Thymus (tissue), 14 donors: ENCODE measurements at places on chromosomes 2 and 18. TPM values are rescaled to one million over a fixed set of nuclear protein-coding genes. Genes with fewer than 3 reads are reported as not detected.
A peak's percentile ranks its signal among the peaks of the same experiment; 100 is the strongest.

DNA sequence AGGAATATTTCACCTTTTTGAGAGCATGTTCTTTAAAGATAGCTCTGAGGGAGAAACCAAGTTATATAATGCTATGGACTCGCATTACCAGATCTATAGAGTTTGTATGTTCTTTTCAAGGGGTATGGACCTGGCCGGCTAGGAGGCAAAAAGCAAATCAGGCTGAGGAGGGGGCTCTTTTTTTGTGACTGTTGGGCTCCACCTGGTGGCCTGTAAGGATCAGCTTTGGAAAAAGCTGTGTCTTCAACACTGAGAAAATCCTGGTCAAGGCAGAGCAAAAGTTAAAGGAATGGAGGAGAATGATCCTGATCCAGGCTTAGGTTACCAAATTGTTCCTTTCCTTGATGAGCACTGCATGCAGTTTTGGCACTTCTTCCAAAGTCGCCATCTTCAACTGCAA, 180.5 kb downstream of the DIS3L2 start:
- DNase-seq: no peak

GRCh38 chr2:11201969-11202368, 46.7 kb downstream of the SLC66A3 start:
- DNase-seq: no peak

GRCh38 chr18:11154368-11154989, 5.1 kb upstream of the PIEZO2 start:
- peak; percentile 71 for DNase-seq

GRCh38 chr2:8219096-8219495, 462.8 kb upstream of the ID2 start:
- DNase-seq: no peak

DNA sequence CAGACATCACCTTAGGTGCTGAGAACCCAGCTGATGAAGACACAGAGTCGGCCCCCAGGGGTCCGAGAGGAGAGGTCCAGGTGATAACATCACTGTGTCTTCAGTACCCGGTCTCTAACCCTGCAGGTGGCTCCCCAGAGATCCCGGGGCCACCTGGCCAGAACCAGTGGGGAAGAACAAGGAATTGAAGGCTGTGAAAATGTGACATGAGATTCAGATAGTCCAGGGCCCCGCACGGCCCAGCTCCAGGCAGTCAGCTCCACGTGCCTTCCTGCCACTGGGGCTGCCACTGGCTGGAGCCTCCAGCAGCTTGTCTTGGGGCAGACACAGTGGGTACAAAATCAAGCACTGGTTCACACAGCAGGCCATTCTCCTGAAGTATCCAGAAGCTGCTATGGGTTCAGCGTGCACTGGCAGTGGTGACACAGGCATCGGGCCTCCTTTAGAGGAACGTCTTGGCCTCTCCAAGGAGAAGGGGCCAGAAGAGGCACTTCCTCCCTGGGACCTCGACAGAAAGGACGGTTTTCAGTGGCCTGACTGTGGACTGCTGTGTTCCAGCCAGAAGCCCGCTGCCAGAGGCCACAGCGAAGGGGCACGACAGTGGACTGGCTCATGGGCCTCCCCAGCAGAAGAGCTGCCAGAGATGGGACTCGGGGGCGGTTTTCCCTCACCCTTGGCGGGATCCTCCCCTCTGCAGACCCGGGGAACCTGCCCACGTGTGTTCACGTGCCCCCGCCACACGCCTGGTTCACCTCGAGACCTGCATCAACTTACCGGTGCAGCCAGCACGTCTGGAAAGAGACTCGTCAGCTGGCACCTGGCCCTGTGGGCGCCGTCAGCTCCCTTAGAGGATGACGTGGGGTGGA, 150.4 kb downstream of the HDAC4 start:
- DNase-seq: no peak

DNA sequence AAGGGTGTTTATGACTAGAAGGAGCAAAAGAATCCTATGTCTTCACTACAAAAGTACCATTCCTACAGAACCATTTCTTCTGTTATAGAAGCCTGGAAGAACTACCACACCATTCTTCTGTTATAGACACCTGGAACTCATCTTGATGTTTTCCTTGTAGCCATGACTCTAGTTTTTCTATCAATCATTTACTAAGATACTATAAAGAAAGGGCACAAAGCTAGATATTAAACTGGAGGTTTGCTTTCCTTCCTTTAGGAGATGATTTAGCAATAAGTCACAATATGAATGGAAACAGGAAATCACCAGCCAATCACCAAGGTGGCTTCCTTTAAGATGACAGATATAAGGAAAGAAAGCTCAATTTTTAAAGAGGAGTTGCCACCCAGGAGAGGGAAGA, 100.3 kb upstream of the NEUROD1 start:
- no peak for DNase-seq

DNA sequence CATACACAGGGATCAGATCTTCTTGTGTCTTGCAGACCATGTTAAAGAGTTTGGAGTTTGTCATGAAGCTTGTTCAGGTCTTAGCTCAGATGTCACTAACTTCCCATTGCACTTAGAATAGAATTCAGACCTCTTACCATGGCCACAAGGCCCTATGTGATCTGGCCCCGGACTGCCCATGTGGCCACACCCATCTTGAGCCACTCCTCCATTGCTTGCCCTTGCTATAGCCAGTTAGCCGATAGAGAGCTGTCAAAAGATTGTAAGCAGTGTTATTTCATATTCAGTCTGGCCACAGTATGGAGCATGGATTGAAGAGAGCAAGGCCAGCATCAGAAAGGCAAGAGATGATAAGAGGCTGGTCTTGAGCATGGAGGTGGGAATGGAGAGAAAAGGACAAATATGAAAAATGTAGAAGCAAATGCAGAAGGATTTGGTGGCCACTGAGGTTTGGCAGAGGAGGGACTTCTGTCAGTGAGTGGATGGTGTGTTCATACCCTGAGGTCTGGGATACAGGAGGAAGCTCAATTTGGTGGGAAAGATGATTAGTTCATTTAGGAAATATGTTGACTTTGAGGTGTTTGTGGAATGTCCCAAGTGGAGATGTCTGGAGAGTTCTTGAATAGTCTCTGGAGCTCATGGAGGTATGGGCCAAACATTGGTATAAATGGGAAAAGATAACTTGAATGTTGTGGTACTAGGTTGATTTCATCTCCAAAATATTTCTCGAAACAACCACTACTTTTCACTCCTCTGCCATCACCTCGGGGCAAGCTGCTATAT, 10.6 kb downstream of the DGUOK start:
- DNase-seq: no peak

DNA sequence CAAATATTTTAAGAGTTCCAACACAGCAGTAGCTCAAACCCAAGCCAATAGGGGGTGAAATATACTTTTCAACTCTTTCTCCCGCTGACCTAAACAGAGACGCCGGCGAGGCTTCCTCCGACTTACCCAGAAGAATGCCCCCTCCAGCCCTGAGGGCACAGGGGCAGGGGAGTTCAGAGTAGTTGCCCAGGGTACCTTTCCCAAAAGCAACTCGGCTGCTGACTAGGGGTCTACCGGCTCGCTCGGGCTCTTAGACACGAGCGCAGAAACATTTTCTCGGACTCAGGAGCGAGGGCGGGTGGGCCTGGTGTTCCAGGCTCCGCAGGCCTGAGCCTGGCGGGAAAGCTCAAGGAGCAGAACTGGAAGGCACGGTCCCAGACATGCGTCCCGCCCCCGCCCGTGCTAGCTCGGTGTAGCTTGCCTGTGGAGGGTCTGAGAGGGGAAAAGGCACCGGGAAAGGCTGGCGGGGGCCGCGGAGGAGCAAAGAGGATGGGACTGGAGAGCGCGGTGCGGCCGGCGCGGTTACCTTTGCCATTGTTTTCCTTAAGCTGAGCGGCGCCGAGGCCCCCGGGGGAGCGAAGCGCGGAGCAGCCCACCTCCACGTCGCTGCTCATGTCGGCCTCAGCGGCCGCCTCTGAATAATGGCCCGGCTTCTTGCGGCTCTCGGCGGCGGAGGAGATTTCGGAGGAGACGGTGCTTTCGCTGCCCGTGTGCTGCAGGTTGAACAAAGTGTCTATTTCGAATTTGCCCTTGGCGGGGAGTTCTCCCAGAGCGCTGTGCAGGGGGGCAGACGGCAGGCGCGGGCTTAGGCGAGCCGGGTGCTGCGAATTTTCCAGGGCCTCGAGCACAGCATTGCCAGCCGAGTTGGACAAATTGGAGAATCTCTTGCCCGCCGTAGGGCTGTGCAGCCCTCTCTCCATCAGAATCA, 674 bp downstream of the EVX2 start:
- DNase-seq: no peak

GRCh38 chr2:2901384-2902345, 476.0 kb downstream of the EIPR1 start:
- no peak for DNase-seq

GRCh38 chr2:68936427-68936826, 16.3 kb downstream of the GKN2 start:
- DNase-seq: no peak

DNA sequence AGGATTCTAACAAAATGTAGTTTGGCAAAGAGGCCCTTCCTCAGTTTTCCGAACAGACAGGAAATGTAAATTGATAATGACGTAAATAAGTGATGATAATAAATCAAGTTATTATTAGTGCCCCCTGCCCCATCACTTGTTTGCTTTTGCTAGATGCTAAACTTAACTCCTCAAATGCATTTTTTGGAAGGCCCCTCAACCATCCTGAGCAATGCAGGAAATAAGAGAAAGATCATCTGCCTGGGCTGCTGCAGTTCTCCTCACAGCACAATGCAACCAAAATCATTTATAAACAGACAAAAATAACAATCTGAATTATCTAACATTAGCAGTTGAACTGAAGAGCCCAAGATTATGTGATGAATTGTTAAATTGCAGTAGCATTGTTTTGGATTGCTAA, 62.6 kb upstream of the PSMD14 start:
- no peak for DNase-seq

DNA sequence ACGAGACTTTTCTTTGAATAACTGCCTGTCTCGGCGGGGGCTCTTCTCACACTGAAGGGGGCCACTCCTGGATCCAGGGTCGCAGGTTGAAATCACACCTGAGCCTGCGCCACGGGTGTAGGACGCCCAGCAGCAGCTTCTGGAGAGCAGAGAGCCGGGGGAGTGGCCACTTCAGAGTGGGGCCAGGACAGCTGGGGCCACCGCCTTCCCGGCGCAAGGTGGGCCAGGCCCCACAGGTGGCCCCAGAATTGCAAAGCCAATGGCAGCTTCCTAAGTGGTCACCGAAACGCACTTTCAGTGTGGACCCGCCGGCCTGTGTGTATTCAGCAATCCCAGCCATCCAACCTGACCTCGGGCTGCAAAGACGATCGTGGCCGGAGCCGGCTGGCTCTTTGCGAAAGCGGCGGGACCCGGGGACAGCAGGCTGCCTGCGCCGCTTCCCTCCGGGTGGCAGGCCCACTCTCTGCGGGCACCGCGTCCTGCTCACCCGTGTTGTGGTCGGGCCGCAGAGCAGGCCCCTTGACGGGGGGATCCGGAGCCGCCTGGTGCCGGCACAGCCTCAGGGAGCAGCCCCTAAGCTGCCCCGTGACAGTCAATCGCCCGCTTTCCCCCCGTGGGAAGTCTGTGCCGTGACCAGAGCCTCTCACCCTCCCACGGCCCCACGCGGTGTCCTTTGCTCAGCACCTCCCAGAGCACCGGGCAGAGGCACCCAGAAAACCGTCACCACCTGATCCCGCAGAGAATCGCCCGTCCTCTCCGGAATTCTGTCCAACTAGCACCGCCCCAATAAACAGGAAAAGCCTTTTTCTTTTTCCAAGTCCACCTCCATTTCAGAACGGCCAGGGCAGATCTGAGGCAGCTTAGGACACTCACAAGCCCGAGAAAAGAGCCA, 144.7 kb downstream of the ZNF516 start:
- no peak for DNase-seq

- no peak for DNase-seq
Measured at GRCh38 chr2:193806088-193806774, 1611.5 kb upstream of the TMEFF2 start.

DNA sequence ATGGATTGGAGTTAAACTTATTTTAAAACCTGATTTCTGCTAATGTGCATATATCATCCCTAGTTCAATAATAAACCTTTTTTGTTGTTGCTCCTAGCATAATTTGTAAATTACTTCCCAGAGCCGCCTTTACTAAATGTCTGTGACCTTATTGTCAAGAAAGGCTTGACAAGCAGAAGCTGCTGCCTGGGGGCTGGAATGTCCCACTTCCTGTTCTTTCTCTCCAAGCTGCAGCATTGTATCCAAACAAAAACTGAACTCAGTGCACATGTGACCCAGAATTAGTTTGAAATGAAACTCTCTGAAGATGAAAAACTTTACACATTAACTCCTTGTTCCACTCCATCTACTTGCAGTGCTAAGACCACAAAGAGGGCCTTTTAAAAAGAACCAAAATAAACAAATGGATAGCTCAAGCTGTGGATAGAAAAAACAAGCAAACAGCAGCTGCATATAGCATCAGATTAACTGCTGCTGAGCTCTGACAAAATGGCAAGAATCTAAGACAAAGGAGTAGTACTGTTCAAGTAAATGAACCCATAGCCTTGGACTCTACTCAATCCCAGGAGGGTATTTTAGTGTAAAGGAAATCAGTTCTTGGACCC, 99.8 kb upstream of the NEUROD1 start:
- DNase-seq: no peak

DNA sequence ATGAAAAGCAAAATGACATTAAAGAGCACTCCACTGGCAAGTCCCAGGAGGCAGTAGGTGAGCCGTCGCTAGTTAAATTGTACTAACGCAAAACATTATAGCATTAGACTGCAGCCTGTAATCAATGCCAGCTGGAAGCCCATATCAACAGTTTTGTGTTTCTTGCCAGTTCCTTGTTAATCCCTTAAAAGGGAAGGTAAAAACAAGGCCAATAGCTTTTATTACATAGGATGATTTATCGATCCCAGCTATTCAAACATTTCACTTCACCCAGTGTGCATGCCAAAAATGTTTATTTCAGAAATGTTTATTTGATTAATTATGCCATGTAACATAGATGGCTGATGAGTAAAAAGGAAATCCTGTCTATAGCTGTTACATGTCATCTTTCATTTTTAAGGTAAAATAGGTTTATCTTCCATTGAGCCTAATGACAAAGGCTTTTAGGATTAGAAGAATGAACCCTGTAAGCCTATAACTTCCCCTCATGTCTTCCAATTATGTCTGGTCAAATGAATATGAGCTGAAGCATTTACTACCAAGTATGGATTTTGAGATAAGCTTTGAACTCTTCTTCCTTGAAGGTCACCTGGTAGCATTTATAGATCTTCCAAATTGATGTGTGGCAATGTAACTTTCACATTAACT, 591.2 kb downstream of the RNF144A start:
- no peak for DNase-seq

GRCh38 chr2:172434821-172435605, 7.6 kb downstream of the ITGA6 start:
- no peak for DNase-seq

Gene CD8A
- total RNA-seq: 181 TPM

Gene UGT1A3
- not detected for total RNA-seq

Gene ATP5MC3
- 209 TPM for total RNA-seq

Gene RAB3GAP1
- 29.8 TPM for total RNA-seq

Gene WDR54
- 35.6 TPM for total RNA-seq

Gene C2orf74
- 29.8 TPM for total RNA-seq

Gene ZNF385B
- 0.14 TPM for total RNA-seq

Gene RIT2
- total RNA-seq: not detected

Gene IGFBP2
- total RNA-seq: 189 TPM

Gene MEP1B
- total RNA-seq: 0.19 TPM

Gene SLC19A3
- total RNA-seq: 0.57 TPM

Gene CCDC150
- 8.6 TPM for total RNA-seq

Gene AAK1
- total RNA-seq: 17.4 TPM
